ENCODE measurements at places on chromosomes 16 and 17.

DNA sequence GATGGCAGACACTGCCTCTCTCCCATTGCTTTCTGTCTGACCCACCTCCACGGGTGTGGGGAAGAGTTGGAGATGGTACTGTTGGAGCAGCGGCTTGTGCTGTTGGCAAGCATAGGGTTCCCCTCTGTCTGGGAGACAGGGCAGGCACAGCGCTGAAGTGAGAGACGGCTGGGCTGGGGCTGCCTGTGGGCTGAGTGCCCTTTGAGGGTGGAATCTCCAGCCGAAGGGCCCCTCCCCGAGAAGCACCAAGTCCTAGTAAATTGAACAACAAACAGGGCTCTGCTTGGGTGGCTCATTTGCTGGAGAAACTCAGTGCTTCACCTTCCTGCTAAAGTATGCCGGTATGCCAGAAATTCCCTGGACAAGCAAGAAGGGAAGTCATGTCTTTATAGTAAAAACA lies 79.7 kb downstream of the KSR1 start:
- no peak for DNase-seq

DNA sequence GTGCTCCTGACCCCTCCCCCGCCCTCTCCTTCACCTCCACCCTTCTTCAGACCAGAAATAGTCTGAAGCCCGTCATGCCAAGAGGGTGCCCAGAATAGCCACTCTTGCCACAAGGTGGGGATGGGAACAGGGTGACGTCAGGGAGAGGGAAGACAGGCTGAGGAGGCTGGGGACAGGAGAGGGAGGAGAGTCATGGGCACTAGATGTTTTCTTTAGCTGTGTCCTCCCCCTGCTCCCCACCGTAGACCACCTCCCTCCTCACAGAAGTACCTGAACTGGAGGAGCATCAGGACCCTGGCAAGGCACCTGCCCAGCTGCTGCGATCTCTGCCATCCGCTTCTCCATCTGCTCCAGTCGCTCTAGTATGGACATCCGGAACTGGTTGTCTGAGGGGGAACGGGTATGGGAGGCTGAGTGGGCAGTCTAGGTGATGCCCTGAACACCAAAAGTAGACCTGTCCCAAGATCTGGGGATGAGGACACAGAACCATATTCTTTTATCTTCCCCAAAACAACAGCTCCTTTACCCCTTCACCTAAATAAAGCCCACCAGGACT lies 6.6 kb upstream of the SPAG7 start:
- no peak for DNase-seq

DNA sequence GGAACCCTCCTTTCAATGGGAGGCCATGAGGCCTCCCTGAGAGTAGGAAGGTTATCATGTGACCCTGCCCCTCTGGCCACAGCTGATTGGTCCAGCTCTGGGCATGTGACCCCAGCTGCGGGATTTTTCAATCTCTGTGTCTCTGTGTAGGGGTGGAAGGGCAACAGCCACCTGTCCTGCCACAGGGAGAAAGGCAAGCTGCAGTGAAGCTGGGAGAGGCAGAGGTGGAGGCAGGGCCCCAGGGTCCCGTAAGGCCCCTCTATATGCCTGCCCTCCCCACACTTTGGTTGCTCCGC lies 10.9 kb downstream of the DNAAF8 start:
- DNase-seq: no peak

GRCh38 chr16:10003486-10003885 lies 178.7 kb downstream of the GRIN2A start:
- DNase-seq: no peak

GRCh38 chr17:16583781-16584180 lies 14.8 kb upstream of the ZNF287 start:
- DNase-seq: no peak

GRCh38 chr17:81508639-81509206 lies 3.9 kb downstream of the ACTG1 start:
- DNase-seq: no peak

- DNase-seq: no peak
These were observed 9.1 kb downstream of the CA4 start for GRCh38 chr17:60158751-60159478.

- DNase-seq: no peak
These were observed 4.5 kb upstream of the IRX3 start for GRCh38 chr16:54290833-54291655.

GRCh38 chr17:57534863-57535248 lies 210.2 kb downstream of the CCDC182 start:
- no peak for DNase-seq

- no peak for DNase-seq
These were observed 3.6 kb downstream of the CDT1 start for GRCh38 chr16:88807142-88807625.

- no peak for DNase-seq
These were observed 56.3 kb upstream of the ARL4D start for GRCh38 chr17:43342589-43342890.

- no peak for DNase-seq
These were observed 990 bp upstream of the ROGDI start for GRCh38 chr16:4803401-4803844.

GRCh38 chr16:84020353-84020752 lies 22.2 kb downstream of the SLC38A8 start:
- DNase-seq: no peak
